ENCODE measurements at places on chromosomes 16 and 17.

DNA sequence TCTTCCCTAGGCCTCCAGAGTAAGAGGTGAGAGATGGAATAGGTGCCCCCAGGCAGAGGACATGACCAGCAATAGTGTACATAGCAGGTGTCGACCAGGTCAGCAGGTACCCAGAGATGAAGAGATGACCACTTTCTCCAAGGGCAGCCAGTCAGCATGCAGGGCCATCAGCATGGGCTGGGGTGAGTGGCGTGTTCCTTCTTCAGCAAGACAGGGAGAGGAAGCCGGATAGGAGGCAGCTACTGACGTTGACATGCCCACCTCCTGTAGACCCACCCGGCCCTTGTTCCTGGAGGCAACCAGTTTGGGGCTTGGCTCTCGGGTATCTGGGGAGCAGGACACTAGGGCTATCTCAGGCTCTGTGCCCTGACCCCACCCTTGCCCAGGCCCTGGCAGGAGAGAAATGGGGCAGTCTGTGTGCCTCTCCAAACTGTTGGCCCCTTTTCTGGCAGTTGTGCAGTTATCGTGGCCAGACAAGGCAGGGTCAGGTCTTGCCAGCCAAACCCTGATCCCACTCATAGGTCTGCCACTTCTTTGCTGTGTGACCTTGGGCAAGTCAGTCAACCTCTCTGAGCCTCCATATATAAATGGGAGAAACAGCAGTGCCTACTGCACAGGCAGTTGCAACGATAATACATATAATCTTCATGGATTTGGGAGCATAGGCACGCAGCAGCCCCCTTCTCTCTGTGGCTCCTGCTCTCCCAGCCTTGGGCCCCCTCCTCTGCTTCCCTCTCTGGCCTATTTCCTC lies 1.4 kb upstream of the NDRG4 start:
- no peak for DNase-seq

DNA sequence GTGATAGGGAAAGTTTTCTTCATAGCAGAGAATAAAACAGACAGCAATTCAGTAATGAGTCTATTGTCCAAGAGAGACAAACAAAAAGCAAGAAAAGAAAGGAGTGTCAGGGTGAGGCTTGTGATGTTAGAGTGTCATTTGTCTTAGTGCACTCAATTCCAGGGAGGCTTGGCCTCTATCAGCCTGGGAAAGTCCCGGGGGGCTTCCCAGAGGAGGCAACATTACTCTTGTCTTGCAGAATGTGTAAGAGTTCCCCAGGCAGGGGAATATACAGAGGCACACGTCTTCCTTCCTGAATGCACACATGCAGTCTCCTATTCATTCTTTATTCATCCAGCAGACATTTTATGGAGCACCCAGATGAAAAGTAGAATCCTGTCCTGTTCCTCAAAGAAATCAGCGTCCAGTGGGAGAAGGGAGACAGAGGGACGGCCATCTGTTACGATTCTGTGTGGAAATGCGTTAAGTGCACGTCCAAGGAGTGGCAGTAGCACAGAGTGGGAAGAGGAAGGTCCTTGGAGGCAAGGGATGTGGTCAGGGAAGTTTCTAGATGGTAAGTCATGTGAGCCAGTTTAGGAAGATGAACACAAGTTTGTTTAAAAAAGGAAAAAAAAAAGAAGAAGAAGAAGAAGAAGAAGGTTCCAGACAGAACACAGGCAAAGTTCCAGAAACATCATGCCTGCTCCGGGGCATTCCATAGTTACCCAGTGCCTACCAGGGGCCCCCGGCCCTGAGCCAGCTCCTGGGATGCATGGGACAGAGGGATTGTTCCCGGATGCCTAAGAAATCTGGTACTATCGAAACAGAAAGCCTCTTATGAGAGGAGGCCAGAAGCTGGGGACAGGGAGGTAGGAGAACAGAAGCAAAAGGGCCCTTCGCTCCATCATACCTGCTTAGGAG lies 21.1 kb downstream of the CACNG4 start:
- no peak for DNase-seq

DNA sequence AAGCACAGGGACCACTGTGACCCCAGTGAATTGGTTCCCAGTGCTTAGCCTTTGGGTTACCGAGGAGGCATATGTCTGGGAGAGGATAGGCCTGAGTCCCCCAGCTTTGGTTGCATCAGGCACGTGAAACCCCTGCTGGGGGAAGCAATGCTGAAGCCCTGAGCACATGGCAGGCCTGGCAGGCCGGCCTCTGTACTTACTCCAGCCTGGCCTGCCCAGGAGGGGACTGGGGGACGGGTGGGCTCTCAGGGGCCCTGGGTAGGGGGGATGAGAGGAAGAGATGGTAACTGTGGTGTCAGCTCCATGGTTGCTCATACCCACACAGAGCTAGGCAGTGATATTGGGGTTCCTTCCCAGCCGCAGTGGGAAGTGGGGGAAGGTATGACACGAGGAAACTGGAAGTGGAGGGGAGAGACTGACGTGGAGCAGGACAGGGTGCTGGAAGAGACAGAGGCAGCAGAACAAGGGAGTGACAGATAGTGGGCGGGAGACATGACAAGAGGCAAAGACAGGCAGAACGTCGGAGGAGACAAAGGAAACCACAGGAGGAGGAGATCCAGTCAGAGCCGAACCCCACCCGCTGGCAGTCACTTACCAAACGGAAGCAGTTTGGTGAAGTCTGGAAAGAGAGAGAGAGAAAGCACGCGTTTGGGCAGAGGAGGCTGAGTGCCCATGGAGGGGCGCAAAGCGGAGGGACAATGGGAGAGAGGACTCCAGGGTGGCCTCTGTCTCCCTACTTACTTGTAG lies 9.1 kb downstream of the TMEM208 start:
- no peak for DNase-seq

- no peak for DNase-seq
These were observed 88.1 kb upstream of the ASIC2 start for GRCh38 chr17:33381201-33381600.

GRCh38 chr17:55731586-55732250 lies 9.1 kb upstream of the TMEM100 start:
- no peak for DNase-seq

GRCh38 chr17:71192039-71192555 lies 928.7 kb upstream of the SOX9 start:
- no peak for DNase-seq

DNA sequence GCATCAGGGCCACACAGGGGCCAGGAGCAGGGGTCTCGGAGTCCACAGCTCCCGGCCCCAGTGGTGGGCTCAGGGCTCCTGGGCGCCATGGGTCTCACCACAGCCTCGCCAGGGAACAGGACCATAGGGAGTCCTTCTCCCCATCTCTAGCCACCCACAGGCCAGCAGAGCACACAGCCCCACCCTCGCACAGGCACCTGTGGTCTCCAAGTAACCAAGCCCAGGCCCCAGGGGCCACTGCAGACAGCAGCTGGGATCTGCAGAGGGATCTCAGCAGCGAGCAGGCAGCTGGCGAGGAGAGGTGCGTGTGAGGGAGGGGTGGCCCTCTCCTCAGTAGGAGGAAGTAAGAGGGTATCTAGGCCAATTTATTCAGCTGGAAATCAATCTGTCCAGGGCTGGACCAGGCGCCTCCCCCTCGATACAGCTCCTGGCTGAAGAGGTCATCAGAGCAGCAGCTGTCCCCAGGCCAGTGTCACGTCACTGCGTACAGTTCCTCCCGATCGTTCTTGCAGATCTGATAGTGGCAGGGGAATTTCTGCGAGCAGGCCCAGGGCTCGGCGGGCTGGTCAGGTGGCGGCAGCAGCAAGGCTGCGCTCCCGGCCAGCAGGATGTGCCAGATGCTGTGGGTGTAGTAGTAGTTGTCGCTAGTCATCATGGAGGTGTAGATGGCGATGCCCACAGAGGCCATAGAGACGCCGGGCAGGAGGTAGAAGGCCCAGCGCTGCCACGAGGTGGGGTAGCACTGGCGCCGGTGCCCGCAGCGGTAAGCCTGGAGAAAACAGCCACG lies 1.4 kb upstream of the MRPL28 start:
- DNase-seq, result no peak

- no peak for DNase-seq
These were observed 19.8 kb downstream of the NPTX1 start for GRCh38 chr17:80456465-80457235.

- DNase-seq, result no peak
These were observed 7.7 kb downstream of the ITGAM start for GRCh38 chr16:31267332-31268032.

DNA sequence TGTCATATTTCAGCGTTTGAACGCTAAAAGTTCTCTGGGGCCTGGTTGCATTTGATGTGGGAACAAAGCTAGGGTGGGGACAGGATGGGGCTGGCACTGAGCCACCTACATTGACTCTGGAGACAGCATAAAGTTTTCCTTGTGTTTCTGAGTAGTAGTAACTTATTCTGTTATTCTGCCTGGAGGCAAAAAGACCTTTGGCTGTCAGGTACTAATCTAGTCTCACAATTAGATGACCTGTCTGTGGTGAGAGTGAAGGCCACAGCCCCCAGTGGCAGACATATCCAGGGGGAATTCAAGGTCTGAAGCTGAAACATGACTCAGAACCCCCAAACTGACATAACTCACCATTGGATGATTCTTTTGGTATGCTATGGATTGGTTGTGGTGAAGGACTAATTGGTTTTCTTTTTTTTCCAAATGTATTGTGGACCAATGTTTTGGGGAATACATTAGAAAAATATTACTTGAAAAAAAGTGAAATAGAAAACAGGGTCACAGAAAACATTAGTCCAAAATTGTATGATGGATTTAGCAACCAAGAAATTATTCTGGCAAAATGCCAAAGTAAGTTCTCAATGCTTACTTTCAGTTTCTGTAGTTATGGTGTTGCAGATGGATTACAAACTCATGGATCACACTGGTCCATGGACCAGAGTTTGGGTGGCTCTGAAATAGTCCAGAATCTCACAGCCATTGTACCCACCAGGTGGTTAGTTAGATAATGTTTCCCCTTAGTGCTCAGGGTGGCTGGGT lies 10.5 kb upstream of the SALL1 start:
- no peak for DNase-seq

DNA sequence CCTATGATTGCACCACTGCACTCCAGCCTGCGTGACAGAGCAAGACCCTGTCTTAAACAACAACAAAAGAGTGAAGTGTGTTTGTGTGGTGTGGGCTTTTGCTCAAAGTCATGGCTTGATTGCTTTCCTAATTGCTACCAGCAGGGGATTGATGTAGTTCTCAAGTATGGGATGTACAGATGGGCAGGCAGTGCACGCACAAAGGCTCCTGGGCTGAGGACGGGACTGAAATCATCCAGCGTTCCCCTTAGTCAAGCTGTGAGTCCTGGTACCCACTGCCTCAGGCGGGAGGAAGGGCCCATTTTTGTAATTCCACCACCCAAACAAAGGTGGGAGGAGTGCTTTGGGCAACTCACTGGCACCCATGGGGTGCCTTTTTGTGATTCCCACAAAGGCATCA lies 47.3 kb downstream of the GDE1 start:
- DNase-seq, result no peak

DNA sequence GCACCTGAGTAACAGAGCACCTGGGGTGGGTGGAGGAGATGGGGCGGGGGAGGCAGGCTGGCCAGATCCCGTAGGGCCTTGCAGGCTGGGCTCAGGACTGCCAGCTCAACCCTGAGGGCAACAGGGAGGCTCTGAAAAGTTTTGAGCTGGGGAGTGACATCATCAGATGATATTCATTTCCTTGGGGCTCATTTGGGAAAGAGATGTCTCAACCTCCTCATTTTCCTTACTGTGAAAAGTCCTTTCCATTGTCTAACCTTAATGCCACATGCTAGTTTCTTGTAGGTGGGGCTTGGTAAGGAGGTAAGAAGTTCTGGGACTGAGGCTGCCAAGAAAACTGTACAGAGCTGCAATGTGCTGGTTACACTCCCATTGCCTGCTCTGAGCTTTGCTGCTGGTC lies 3.7 kb downstream of the TNS4 start:
- DNase-seq, result no peak

- no peak for DNase-seq
These were observed 950 bp upstream of the MYO1C start for GRCh38 chr17:1493291-1493980.

- no peak for DNase-seq
These were observed 51.8 kb downstream of the BEAN1 start for GRCh38 chr16:66478733-66479511.

DNA sequence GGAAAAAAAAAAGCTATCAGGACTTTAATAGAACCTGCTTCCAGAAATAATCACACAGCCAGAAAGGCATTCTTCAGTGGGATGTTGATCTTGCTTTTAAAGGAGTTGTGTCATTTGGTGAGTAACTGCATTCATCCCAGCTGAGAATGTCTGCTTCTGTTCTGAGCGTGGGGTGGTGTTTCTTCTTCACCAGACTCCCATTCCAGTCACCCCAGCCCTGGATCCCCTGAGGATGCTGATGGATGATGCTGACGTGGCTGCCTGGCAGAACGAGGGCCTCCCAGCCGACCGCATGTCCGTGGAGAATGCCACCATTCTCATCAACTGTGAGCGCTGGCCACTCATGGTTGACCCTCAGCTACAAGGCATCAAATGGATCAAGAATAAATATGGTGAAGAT lies 122.5 kb downstream of the ZNF18 start:
- no peak for DNase-seq

- no peak for DNase-seq
These were observed 24.4 kb downstream of the RBL2 start for GRCh38 chr16:53458635-53459034.

DNA sequence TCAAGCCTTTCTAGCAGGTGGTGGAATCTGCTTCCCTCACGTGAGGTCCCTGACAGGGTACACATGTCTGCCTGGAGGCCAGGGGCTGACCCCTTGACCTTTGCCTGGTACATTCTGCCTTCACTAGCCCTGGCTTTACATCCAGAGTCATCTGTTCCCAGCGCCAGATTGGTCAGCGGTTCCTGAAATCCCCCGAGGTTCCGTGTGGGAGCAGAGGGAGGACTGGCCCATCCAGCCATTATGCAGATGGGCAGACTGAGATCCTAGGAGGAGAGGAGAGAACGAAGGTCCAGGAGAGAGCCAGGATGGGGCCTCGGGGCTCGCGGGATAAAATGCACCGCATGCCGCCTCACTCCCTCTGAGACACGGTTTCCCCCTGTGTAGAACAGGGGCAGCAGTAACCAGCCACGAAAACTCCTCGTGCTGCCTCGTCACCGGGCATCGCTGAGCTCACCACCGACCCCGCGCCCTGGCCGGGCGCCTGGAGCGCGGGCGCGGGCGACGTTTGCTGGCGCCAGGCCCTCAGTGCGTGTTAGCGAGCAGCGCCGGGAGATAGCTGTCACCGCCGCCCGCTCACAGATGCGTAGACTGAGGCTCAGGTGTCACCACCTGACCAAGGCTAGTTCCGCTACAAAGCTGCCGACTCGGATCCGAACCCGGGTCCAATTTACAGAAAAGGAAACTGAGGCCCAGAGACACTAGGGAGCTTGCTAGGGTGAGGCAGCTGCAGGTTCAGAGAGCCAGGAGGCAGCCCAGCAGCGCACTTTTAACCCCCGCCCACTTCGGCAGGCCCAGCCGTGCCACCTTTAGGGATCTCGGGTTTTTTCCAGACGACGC lies 811 bp upstream of the MAP2K3 start:
- no peak for DNase-seq
